ENCODE measurements at places on chromosomes 7 and 10.

GRCh38 chr10:4067531-4067930 lies 282.5 kb upstream of the KLF6 start:
- DNase-seq: no peak

DNA sequence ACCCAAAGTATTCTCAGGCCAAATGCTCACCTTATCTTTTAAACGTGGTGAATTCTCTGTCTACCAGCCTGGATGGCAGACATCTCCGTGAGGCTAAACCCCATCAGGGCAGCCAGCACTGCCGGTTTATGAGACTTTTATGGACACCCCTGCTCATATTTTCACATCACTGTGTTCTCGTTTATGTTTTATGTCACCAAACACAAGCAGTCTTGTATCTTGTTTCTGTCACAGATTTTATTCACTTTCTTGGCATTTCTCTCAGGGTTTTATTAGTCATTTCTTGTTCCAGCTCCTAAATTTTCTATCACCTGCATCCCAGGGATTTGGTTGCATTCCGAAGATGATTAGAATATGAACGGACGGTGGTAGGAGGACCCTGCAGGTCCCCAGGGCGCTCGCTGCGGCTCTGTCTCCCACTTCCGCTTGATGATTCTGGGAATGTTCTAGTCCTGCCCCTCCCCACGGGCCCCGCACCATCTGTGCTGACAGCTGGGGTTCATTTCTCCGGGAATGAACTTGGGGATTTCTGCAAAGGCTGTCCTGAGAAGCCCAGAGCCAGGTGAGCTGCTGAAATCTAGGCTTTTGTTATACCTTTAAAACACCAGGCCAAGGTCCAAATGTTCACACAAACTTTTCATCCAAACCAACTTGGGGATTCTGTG lies 217.6 kb downstream of the GFRA1 start:
- DNase-seq: no peak

DNA sequence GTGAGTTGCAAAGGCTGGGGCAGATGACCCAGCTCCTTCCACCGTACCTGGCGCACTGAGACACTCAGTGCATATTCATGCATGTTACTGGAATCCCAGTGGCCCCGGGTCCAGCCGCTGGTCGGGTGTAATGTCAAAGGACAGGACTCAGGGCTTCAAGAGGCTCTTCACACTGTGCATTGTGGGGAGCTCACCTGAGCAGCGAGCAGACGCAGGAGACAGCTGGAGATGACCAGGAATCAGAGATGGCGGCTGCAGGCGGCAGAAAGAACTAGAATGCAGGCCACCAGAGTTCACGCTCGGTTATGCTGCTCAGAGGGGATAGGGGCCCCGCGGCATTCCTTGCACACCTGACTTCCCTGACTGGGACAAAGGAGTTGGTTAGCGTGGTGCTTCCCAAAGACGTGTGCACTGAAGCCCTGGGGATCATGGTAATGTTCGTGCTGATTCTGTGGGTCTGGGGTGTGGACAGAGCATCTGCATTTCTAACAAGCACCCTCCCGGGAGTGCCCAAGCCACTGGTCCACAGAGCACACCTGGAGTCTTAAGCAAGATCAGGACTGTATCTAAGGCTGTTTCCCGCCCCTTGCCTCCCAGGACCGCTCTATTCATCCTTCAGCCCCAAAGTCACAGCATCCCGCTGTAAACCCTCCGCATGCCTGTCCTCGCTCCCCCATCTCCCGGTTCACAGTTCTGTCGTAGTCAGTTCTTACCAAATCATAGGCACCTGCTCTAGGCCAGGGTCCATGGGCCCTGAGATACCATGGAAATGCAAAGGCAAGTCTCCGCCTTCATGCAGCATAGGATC lies 71.0 kb downstream of the MKI67 start:
- no peak for DNase-seq

- no peak for DNase-seq
Observed at GRCh38 chr10:16384021-16384420, 52.8 kb upstream of the PTER start.

- DNase-seq: peak; percentile 51
Observed at GRCh38 chr7:131944556-131945069, 388.2 kb upstream of the PODXL start.

DNA sequence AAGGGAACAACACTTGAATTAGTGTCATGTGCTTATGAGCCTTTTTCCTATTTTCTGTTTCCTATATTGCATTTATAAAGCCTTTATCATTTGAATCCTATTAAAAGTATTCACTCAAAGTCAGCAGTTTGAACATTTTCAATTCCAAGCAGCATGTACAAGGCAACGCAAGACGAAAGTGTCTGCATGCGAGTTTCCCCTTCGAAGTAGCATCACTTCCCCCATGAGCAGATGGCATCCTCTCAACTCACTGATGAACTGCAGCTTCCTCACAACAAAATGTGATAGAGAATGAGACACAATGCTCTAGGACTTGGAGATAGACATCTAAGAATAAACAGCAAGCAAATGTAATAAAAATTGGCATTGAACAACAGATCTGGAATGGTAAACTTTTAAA lies 270.7 kb downstream of the PRPF18 start:
- no peak for DNase-seq

GRCh38 chr7:67589183-67589582 lies 592.5 kb downstream of the TYW1 start:
- DNase-seq: no peak

- no peak for DNase-seq
Observed at GRCh38 chr10:71128311-71128980, 83.9 kb upstream of the UNC5B start.

GRCh38 chr7:135490783-135491182 lies 19.1 kb downstream of the CNOT4 start:
- DNase-seq: no peak

- DNase-seq: peak; percentile 16
Observed at GRCh38 chr7:47402941-47403866, 178.7 kb downstream of the TNS3 start.

- DNase-seq: no peak
Observed at GRCh38 chr7:41232086-41232485, 470.8 kb downstream of the INHBA start.

GRCh38 chr10:34710391-34710751 lies 104.7 kb downstream of the PARD3 start:
- no peak for DNase-seq

DNA sequence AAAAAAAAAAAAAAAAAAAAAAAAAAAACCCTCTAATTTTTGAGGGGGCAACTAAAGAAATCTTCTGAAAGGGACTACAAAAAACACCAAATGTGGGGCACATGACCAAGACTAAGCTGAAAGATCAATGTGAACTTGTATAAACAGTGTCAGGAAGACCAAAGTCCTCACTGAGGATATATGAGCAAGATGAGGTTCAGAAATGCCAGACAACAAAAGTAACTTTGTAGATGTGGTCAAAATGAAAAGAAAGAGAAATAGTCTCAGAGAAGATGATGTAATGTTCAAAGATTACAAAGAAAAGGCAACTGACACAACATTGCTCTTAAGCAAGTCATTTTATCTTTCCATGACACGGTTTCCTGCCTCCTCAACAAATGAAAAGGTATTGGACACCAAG lies 48.7 kb upstream of the PTPRZ1 start:
- no peak for DNase-seq

- DNase-seq: no peak
Observed at GRCh38 chr10:43260911-43261577, 5.8 kb downstream of the RASGEF1A start.

DNA sequence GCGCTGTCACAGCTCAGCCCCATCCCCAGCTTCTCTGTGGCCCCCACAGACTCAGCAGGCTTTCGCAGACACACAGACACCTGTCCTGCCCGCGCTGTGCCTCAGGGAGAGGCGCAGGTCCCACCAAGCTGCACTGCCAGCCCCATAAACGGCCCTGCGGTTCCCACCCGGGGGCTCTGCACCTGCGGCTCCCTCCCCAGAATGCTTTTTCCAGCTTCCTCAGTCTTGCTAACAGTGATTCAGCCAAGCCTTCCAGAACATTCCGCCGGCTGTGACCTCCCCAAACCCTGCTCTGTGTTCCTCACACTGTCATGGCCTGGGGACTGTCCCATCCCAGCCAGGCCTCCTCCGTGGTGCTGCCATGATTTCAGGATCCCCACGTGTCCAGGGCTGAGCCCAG lies 27.8 kb upstream of the TNRC18 start:
- DNase-seq: no peak

- DNase-seq: no peak
Observed at GRCh38 chr7:41882745-41883420, 180.0 kb upstream of the INHBA start.

DNA sequence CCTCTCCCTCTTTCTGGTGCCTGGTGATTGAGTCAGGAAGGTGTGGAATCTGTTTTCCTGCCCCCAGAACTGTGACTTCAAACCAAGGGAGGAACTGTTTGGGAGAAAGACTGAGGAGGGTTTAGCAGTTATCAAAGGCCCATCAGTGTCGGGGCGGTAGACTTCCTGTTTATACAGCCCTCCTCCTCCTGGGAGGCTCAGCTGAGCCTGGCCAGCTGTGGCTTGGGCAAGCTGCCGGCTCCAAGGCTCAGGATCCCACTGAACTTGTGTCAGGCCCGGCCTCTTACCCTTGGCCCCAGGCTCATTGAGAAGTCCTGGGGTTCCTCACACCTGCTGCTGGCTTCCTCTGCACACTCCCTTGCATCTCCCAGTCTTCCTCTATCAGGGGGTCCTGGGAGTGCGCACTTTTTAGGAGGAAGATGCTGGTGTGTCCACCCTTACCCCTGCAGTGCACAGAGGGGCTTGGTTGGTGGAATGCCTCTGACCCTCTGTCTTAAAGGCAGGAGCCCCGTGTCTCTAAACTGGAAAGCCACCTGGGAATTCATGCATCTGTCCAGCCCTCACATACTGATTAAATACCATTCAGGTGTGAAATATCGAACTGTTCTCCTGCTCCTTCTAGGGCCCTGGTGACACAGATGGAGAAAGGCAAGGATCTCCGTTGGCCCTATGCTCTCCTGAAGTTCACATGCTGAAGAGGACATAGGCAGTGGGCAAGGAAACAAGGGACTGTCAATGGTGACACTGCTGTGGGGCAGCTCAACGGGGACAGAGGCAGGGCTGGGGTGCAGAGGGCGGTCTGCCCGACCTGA lies 32.4 kb downstream of the CXCL12 start:
- peak; percentile 51 for DNase-seq

- no peak for DNase-seq
Observed at GRCh38 chr10:49184642-49185111, 3.5 kb downstream of the TMEM273 start.

DNA sequence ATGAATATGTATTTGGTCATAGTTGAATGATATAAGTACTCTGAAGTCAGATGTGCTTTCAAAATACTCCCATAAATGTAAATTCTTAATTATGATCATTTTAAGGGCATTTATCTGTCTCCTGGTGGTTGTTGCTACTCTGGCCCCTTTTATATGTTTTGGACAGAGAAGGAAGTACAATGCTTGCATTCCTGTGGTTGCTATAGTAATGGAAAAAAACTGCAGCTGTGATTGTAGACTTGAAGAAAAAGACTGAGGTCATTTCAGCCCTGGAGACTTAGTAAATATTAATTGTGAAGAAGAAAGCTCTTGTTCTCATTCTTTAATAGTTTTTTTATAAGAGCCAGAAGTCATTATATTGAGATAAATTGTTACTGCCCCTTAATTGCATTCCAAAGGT lies 70.2 kb upstream of the FERD3L start:
- DNase-seq: no peak

- no peak for DNase-seq
Observed at GRCh38 chr7:101539784-101540183, 89.3 kb downstream of the MYL10 start.

- no peak for DNase-seq
Observed at GRCh38 chr10:118003126-118003525, 43.6 kb downstream of the RAB11FIP2 start.

DNA sequence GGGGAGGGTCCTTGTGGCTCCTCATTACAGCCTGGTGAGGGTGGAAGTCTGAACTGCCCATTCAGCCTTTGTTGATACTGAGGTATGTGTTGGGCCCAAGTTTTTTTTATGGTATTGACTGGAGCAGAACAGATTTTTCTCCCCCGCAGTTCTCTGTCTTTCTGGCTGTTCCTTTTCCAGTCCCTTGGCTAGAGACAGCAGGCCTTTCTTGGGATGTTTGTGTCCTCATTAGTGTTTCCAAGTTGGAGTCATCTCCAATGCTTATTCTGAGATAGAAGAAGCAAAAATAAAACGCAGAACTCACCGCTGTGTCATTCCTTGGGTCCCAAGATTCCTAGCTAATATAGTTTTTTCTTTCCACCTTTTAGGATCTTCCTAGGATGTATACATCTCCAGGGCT lies 193.3 kb downstream of the RAMP3 start:
- DNase-seq: no peak

- no peak for DNase-seq
Observed at GRCh38 chr7:17564678-17565212, 266.3 kb downstream of the AHR start.

DNA sequence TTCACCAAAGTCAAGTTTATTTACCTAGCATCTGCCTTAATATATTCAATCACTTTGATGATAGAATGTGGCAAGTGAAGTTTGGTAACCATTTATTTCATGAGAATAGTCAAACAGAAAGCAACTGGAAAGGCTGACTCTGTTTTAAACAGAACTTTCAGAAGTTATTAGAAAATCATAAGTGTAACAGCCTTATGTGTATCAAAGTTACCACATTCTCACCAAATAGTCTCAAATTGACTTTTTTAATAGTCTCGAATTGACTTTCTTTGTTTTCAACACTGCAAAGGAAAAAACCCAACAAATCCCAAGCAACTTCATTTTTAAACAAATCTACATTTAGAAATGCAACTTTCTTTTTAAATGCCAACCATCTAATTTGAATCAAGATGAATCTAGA lies 29.5 kb downstream of the NAMPT start:
- no peak for DNase-seq

DNA sequence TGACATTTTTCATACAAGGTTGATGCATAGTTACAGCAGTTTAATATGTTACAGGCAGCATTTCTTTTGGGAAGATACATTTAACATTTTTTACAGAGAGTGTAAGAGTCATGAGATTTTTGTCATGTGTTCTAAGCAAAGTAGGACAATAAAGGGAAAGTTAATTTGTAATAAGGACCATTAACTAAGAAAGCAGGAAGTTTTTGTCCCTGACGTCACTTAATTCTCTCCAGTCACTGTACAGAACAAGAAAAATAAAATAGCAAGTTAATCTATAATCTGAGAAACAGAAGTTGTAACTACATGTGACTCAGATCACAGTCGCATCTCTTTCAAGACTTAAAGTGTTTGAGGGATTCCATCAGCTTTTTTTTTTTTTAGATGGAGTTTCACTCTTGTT lies 49.5 kb upstream of the CAPZA2 start:
- no peak for DNase-seq

GRCh38 chr7:68043546-68043945 lies 1046.9 kb downstream of the TYW1 start:
- no peak for DNase-seq

- no peak for DNase-seq
Observed at GRCh38 chr7:31408140-31408729, 67.7 kb upstream of the NEUROD6 start.
